ENCODE measurements at places on chromosomes 11 and 22.

DNA sequence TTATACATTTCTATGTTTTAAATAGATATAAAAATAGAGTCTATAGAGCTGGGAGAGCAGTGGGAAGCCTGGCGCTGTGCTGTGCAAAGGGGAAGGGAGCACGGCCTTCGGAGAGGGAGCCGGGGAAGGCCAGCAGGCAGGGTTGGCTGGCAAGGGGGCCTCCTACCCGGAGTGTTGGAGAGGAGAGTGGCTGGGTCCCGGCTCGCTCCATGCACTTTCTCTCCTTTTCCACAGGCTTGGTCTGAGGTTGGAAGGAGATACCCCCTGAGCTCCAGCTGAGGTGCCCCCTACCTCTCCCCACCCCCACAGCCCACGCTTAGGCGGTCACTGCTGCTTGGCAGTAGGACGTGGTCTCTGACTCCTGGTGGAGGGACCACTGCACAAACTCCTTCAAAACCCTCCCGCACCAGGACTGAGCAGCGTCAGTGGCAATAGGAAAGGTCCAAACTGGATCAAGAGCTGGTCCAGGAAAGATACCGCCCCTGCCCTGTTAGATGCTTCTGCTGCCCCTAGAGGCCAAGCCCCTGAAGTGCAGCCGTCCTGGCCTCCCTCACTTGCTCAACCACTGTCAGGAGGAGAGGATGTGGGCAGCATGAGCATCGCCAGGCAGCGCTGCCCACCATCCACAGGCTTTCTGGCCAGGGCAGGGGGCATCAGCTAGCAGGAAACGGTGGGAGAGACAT is 52.9 kb downstream of the SYT13 start:
- peak; percentile 84 for DNase-seq

- DNase-seq = no peak
Observed at GRCh38 chr11:23143022-23143421, 282.7 kb upstream of the CCDC179 start.

DNA sequence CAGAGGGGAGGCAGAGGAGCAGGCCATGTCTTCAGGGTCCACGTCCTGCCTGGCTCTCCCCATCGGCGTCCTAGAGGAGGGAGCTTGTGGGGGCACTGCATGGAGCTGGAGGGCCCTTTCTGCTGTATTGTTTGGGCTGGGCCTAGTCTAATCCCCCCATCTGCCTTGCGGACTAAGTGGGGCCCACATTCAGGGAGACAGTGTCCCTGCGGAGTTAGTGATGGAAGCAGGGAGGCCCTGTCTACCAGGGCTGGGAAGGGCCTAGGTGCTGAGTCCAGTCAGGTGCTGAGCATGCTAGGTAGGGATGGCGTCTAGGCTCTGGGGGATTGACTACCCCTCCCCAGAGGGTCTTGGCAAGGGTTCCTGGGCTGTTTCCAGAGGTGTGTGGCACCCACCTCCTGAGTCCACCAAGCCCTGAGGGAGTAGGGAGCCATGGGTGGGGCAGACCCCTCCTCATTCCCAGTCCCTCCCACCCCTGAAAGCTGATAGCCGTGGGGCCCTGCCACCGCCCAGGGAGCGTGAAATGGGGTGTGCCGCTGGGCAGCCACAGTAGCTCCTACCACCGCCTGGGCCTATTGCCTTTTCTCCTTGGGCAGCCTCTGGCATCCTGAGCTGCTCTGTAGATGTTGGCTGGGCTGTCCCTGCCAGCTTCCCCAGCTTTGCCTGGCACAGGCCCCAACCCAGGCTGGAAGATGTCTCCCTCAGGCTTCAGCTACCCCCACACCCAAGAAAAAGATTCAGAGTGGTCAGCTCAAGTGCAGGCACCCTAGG is 1.9 kb upstream of the POLD4 start:
- DNase-seq = no peak

- no peak for DNase-seq
Observed at GRCh38 chr11:122096272-122097112, 19.5 kb downstream of the BLID start.

DNA sequence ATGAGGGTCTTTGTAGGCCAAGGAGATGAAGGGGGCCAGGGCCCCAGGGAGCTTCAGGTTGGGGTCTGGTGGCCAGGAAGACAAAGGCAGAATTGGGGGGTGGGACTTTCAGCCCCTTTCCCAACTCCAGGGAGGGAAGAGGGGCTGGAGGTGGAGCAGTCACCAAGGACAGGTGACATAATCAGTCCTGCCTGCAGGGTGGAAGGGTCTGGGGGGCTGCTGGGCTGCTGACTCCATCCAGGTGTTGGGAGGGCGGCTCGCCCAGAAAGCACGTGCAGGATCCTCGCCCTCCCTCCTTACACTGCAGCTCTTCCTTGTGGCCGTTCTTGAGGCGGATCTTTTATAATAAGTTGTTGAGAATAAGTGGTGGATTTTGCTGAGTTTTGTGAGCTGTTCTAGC is 1491.1 kb downstream of the TBC1D22A start:
- DNase-seq = no peak

- no peak for DNase-seq
Observed at GRCh38 chr11:33103836-33104235, 57.4 kb downstream of the CSTF3 start.

GRCh38 chr11:65976216-65977176 is 15.0 kb downstream of the SART1 start:
- no peak for DNase-seq

DNA sequence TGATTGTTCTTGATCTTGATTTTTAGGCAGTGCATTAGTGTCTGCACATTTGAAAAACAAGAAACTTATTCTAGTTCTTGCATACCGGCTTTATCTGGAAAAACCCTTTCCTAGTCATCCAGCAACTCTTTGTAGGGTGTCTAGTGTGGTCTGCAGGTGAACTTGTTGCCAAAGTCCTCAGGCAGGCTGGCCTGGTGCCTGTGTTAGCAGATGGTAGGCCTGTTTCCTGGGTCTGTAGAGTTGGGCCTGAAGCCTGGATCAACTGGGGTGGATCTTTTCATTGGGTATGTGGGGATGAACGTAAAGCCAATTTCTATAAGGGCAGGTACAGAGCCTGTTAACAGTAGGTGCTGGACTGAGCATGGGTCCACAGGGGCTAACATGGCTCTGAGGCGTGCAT is 5.6 kb upstream of the GLYATL1 start:
- DNase-seq = no peak

DNA sequence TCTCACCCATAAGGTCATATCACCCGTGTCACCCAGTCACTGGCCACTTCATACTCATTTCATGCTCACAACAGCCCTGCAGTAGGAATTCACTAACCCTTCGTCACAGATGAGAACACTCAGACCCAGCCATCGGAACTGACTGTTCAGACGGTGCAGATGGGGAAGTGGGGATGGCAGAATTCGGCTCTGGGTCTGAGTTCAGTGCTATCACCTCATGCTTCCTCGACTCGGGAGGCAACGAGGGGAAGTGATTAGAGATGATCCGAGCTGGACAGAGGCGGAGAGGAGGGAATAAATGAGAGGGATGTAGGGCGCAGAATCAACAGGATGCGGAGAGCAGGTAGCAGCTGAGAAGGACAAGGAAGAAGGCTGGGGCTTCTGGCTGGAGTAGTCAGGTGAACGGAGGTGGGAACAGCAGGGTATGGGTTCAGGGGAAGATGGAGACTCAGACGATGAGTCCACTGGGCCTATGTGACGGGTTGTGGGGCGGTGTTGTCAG is 4.7 kb downstream of the B3GNT6 start:
- no peak for DNase-seq

DNA sequence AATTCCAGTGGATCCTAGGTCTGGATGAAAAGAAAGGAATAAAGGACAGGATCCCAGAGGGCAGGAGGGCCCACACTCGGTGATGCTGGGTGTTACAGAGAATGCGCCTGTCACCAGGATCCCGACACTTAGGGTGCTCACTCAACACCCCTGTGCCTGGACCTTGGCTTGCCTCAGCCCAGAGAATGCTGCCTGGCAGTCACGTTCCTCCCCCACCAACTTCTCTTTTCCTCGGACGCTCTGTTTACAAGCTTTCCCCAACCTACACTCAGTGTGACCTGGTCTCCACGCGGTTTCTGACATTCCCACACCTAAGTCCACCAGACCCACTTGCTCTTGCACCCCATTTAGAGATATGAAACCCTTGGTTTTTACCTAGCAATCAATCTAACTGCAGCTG is 38.0 kb upstream of the ETS1 start:
- DNase-seq = no peak

GRCh38 chr11:70082829-70083228 is 4.7 kb downstream of the ANO1 start:
- no peak for DNase-seq

GRCh38 chr11:31477528-31478222 is 31.7 kb downstream of the IMMP1L start:
- DNase-seq = no peak

DNA sequence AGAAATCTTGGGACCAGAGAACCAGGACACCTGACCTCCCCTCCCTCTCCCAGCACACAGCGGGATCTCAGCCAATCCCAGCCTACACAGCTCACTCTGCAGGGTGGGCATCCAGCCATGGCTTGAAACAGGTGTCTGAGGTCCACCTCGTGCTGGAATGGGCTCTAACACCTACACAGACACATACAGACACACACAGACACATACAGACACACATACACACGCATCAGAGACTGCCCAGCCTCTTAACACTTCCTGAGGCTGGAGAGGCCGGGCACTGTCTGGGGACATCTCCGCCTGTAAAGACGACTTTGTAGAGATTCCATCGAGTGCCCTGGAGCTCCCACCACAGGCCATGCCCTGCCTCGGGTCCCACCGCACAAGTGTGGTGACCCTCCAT is 36.7 kb downstream of the CAPN1 start:
- DNase-seq = no peak

DNA sequence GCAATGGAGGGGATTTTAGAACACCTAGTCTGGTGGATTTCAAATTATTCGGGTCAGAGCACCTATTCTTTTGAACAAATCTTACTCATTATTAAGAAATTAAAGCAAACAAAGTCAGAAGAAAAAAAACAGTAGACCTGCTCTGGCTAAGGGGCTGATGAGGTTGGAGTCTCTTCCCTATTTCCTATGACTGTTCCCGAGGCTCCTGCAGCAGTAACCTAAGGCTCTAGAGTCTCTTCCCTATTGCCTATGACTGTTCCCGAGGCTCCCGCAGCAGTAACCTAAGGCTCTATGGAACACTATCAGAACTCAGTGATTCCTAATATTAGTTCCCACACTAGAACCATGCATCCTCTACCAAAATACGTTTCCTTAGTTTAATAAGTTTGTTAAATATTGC is 607.9 kb downstream of the NTM start:
- no peak for DNase-seq

DNA sequence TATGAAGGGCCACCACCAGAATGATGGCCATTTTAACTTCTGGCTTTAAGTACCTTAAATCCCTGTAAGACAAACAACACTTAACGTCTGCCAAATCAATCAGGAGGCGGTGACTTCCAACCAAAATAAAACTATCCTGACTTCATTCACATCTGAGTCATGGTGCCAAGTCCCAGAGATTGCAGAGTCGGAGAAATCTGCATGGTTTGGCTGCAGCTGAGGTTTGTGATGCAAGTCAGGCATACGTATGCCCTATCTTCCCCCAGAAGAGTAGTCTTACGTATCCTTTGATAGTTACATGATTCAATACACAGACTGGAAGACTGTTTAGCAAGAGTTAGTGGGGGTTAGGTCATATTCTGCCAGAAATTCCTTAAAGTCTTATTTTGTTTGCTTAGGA is 1.7 kb upstream of the GAB2 start:
- DNase-seq = no peak

GRCh38 chr11:134560566-134561330 is 148.7 kb upstream of the B3GAT1 start:
- DNase-seq = peak; percentile 46

DNA sequence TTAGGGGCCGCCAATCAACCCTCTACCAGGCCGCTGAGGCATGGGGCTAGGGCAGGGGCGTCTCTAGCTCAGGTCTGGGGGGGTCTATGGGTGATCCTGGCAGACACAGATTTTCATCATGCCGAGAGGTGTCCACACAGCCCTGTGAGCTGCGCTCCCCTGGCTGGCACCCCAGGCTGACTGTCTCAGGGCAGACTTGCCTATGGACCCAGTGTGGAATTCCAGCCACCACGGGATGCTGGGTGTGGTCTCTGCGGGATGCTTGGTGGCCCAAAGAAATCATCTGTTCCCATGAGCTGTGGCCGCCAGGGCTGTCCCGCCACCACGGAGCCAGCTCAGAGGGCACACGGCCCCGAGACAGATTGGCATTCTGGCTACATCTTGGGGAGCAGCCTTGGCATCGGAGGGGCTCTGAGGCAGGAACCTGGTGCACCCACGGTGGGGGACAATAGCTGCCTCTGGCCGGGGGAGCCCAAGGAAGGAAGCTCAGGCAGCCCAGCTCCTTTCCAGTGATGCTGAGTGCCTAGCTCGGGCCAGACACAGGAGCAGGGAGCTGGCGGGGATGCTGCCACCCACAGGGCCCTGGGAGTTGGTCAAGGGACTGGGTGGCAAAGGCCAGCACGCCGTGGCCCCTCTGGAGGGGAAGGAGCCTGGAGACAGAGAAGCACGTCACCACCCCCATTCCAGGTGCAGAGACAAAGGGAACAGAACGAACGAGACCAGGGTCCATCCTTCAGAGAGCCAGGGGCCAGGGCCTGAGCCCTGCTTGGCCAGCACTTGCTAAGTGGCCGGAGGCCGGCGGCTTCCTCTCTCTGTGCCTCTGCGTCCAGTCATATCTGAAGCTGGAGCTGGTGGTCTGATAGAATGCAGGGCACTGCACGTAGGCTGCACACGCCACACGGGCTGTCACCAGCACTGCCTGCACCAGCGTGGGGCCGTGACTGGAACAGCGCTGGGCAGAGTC is 64.4 kb upstream of the FGF3 start:
- no peak for DNase-seq

DNA sequence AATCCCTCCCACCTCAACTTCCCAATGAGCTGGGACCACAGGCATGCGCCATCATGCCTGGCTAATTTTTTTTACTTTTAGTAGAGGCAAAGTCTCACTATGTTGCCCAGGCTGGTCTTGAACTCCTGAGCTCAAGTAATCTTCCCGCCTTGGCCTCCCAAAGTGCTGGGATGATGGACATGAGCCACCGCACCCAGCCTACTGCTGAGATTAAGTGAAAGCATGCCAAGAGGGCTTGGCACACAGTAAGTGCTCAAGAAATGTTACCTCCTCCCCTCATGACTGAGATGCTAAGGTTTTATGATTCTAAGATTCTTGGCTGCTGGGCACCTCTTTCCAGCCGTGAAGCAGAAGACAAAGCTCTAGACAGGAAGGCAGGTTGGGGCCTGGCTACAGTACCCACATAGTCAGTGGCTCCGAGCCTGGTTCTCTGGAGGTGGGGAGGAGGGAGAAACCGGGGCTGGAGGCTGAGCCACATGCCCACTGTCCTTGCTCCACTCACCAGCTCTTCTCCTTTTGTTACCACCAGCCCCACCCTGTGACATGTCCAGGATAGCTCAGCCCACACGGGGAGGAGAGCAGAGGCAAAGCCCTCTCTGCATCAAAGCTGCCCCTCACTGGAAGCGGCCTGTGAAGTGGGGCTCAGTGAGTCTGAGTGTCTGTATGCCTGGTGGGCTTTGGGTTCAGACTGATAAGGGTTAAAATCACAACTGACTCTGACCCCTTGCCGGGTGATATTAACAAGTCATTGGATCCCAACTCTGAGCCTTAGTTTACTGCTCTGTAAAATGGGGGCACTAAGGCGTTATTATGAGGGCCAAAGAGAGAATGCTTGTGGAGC is 12.9 kb downstream of the ARHGEF17 start:
- no peak for DNase-seq
